Muscle of leg (tissue), 16 donors: ENCODE measurements at places on chromosomes 13 and 19. TPM values are rescaled to one million over a fixed set of nuclear protein-coding genes. Genes with fewer than 3 reads are reported as not detected.

DNA sequence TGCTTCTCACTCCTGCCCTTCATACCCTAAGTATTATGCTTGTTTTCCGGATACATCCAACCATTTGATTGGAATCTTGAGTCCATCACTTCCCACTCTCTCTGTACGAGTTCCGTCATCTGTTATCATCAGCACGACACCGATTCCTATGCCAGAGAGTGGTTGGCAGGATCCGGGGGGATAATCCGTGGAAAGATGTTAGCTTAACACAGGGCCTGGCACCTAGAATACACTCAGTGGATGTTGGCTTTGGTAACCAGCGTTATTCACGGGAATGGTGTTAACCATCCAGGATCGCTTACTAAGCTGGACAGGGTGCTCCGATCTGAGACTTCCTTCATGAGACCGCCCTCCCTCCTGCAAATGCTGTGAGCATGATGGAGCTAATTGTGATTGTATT lies 12.4 kb downstream of the VSTM2B start:
- no peaks in the 10 kb centered on the region for H3K4me1 ChIP-seq
- H3K36me3 ChIP-seq: no peaks in the 10 kb centered on the region
- peaks cover 20% of the 10 kb centered on the region for H3K27me3 ChIP-seq
- no peak overlapping the region for H3K27ac ChIP-seq
- H3K4me3 ChIP-seq: no peak overlapping the region
- DNase-seq: no peak

TPM4 gene
- 211 TPM for total RNA-seq

GRCh38 chr13:76955661-76956060 lies 7.3 kb downstream of the ACOD1 start:
- H3K27me3 ChIP-seq: no peaks in the 10 kb centered on the region
- no peak overlapping the region for H3K4me3 ChIP-seq
- no peak overlapping the region for H3K27ac ChIP-seq
- DNase-seq: no peak

SETDB2 gene
- total RNA-seq: 11.0 TPM

SAMD1 gene
- total RNA-seq: 27.1 TPM
